ENCODE measurements at places on chromosomes 1 and 21.

GRCh38 chr1:180946541-180947498 lies 34.1 kb downstream of the KIAA1614 start:
- no peaks in the 10 kb centered on the region for H3K27me3 ChIP-seq
- DNase-seq: no peak
- no peaks in the 10 kb centered on the region for H3K36me3 ChIP-seq
- H3K4me1 ChIP-seq: no peaks in the 10 kb centered on the region
- H3K4me3 ChIP-seq: no peak overlapping the region

DNA sequence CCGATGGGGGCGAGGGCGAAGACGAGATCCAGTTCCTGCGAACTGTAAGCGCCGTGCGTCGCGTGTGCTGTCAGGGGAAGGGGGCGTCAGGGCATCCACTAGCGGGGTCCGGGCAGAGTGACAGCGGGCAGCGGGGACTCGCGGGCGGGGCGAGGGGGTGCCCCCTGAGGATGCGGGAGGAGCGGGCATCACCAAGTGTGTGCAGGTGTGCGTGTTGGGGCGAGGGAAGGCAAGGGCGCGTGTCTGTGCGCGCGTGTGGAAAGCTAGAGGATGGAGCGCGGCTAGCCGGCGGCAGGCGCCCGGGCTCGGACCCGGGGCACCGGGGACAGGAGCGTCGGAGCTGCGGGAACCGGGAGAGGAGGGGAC lies 525 bp downstream of the RYR2 start:
- H3K27me3 ChIP-seq: peaks cover 3% of the 10 kb centered on the region
- no peak overlapping the region for H3K27ac ChIP-seq
- no peaks in the 10 kb centered on the region for H3K36me3 ChIP-seq
- DNase-seq: no peak
- H3K4me3 ChIP-seq: no peak overlapping the region

DNA sequence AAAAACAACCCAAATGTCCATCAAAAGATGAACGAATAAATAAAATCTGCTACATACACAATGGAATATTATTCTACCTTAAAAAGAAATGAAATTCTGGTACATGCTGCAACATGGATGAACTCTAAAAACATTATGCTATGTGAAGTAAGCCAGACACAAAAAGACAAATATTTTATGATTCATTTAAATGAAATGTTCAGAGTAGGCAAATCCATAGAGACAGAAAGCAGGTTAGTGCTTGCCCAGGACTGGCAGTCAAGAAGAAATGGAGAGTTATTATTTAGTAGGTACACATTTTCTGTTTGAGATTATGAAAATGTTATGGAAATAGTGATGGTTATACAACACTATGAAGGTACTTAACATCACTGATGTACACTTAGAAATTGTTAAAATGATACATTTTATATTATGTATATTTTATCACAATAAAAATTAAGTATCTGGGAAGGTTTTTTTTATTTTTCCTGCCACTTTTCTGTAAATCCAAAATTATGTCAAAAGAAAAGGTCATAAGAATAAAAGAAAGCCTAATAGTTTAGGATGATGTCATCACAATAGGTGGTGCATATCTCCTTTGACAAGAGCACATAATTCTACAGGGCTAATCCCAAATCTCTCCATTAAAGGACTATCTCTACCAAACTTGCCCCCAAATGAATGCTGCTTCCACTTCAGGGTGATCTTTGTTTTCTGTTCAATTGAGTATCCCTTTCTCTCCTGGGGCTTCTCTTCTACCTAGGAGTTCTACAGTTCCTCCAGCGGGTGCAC lies 40.2 kb upstream of the FCER1A start:
- H3K27ac ChIP-seq: no peak overlapping the region
- no peak for DNase-seq
- no peak overlapping the region for H3K4me3 ChIP-seq
- H3K4me1 ChIP-seq: no peaks in the 10 kb centered on the region

- H3K4me3 ChIP-seq: no peak overlapping the region
- peaks cover 12% of the 10 kb centered on the region for H3K4me1 ChIP-seq
- H3K27ac ChIP-seq: no peak overlapping the region
- H3K27me3 ChIP-seq: no peaks in the 10 kb centered on the region
- H3K36me3 ChIP-seq: no peaks in the 10 kb centered on the region
Measured at GRCh38 chr1:5374192-5374591, 618.0 kb downstream of the NPHP4 start.

- H3K36me3 ChIP-seq: no peaks in the 10 kb centered on the region
- DNase-seq: peak; percentile 54
- no peak overlapping the region for H3K27ac ChIP-seq
- H3K4me3 ChIP-seq: peak overlapping the region; percentile 9
- peaks cover 40% of the 10 kb centered on the region for H3K4me1 ChIP-seq
- peaks cover 38% of the 10 kb centered on the region for H3K27me3 ChIP-seq
Measured at GRCh38 chr1:6423321-6423999, 1.1 kb upstream of the ESPN start.

GRCh38 chr1:151641229-151641628 lies 29.4 kb downstream of the SNX27 start:
- peaks cover 5% of the 10 kb centered on the region for H3K4me1 ChIP-seq
- DNase-seq: no peak
- no peaks in the 10 kb centered on the region for H3K27me3 ChIP-seq
- no peak overlapping the region for H3K4me3 ChIP-seq
- H3K27ac ChIP-seq: no peak overlapping the region

DNA sequence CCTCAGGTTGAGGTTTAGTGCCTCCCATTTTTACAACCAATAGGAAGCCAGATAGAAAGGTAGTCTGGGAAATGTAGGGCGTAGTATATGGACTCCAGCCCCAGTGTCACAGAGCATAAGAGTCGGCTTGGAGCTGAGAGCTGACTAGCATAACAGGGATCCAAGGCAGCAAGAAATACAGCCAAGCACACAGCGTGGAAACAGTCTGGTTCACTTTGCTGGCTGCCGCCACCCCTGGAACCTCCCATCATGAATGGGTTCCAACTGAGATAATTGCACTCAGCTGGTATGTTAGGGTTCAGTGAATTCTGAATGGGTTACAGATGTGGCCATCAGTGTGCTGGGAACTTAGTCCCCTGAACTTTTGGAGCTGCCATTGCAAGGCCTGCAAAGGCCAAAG lies 76.7 kb upstream of the GPR88 start:
- no peaks in the 10 kb centered on the region for H3K27me3 ChIP-seq
- H3K36me3 ChIP-seq: peaks cover 44% of the 10 kb centered on the region
- H3K27ac ChIP-seq: peak overlapping the region; percentile 7
- H3K4me3 ChIP-seq: no peak overlapping the region

DNA sequence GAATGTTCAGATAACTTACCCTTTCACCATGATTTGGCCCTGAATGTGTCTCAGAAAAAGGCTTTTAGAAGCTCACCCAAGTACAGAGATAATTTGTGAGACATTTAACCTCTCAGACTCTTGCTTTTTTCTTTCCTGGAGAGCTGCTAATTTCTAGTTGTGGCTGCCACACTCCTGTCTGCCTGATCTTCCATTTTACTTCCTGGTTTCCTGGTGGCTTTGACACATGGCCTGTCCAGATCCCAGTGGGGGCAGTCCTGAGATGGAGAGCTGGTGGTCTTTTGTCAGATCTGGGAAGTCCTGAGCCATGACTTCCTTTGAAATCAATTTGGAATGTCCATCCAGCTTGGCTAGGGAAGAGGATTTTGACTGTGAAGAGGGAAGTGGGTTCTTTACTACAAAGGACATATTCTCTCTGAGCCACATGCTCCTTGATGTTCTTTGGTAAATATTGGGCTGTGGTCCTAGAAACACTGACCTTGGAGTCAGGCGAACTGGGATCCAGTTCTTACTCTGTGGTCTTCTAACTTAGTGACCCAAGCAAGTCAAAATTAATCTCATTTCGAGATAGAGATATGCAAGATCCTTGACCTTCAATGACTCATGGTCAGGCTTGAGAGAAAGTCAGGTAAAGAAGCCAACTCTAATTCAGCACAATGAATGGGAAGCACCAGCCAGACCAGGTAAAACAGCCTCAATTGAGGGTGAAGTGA lies 78.0 kb upstream of the HSD17B7 start:
- no peaks in the 10 kb centered on the region for H3K36me3 ChIP-seq
- no peak for DNase-seq
- no peaks in the 10 kb centered on the region for H3K4me1 ChIP-seq

- H3K27me3 ChIP-seq: no peaks in the 10 kb centered on the region
- DNase-seq: no peak
- no peaks in the 10 kb centered on the region for H3K36me3 ChIP-seq
- H3K27ac ChIP-seq: no peak overlapping the region
- H3K4me3 ChIP-seq: no peak overlapping the region
Measured at GRCh38 chr1:41618066-41618825, 133.8 kb upstream of the EDN2 start.

- no peak for DNase-seq
- no peak overlapping the region for H3K27ac ChIP-seq
Measured at GRCh38 chr1:205693421-205693991, 13.2 kb upstream of the SLC45A3 start.

DNA sequence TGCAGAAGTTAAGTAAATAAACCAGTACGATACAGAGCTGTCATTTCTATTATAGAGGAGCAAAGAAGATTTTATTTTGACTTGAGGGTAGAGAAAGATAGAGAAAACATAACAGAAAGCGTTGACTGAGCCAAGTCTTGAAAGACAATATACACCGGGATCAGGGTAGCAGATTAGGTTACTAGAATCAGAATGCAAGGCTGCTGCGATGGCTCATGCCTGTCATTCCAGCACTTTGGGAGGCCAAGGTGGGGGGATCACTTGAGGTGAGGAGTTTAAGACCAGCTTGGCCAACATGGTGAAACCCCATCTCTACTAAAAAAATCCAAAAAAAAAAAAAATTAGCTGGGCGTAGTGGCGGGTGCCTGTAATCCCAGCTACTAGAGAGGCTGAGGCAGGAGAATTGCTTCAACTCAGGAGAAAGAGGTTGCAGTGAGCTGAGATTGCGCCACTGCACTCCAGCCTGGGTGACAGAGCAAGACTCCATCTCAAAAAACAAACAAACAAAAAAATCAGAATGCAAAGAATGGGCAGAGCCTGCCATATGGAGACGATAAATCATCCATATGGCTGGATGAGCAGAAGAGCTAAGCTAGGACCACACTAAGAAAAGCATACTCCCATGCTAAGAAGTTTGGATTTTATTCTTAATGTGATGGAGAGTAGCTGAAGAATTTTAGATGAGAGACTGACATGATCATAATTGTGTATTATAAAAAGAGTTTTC lies 9.9 kb upstream of the ABCD3 start:
- H3K36me3 ChIP-seq: no peaks in the 10 kb centered on the region
- H3K27ac ChIP-seq: no peak overlapping the region
- DNase-seq: no peak
- H3K4me1 ChIP-seq: no peaks in the 10 kb centered on the region
- no peak overlapping the region for H3K4me3 ChIP-seq
- no peaks in the 10 kb centered on the region for H3K27me3 ChIP-seq

DNA sequence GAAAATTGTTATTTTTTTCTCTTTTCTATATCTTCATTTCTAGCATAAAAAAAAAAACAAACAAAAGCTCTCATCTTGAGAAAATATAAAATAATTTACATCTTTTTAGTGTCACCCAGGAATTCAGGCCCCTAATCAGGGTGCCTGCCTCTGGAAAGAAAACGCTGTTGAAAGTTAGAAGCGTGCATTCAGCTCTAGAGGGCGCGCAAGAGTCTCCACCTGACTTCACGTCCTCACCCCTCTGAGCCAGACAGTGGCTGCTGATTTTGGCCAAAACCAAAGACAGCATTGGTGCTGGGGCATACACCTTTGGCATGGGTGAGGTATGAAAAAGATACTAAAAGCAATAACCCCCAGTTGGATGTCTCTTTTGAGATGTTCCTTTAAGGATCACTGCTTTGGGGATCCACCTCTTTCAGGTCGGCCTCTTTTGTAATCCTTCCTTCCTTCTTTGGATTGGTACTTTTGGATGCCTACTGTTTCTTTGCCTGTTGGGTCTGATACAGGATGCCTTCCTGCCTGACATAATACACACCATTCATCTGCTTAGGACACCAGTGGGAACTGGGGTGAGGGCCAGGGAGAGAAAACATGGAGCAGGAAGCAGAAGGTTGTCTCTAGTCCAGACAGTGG lies 77.6 kb upstream of the CHRM3 start:
- DNase-seq: no peak
- H3K4me3 ChIP-seq: no peak overlapping the region
- no peaks in the 10 kb centered on the region for H3K4me1 ChIP-seq

DNA sequence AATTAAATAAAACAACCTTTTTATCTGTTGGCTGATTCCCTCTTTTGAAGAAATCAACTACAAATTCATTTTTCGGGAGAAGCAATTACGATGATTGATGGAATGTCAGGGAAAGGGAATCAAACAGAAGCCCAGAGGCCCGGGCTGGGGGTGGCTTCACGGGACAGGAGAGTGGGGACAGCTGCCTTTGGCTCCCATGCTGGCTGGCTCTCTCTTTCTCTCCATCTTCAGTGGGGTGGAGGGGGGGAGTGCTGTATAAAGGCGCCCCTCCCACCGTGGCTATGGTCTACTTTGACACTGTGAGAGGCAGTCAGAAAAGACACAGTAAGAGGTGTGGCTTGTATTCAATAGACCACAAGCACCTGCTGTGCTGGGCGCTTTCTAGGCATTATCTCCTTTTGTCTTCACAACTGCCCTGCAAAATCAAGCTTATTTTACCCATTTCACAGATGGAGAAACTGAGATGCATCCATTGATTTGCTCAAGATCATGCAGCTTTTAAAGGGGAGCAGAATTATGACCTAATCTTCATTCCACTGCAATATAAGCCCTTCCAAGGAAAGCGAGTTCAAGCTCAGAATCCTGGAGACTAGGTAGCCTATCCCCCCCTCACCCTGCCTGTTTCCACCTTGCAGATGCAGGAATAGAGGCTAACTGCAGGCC lies 92.9 kb downstream of the GRIK3 start:
- H3K36me3 ChIP-seq: no peaks in the 10 kb centered on the region
- H3K27me3 ChIP-seq: no peaks in the 10 kb centered on the region
- no peak for DNase-seq

- H3K36me3 ChIP-seq: no peaks in the 10 kb centered on the region
- H3K27me3 ChIP-seq: peaks cover 6% of the 10 kb centered on the region
- DNase-seq: no peak
- no peak overlapping the region for H3K27ac ChIP-seq
Measured at GRCh38 chr1:185853739-185854138, 119.5 kb downstream of the HMCN1 start.

DNA sequence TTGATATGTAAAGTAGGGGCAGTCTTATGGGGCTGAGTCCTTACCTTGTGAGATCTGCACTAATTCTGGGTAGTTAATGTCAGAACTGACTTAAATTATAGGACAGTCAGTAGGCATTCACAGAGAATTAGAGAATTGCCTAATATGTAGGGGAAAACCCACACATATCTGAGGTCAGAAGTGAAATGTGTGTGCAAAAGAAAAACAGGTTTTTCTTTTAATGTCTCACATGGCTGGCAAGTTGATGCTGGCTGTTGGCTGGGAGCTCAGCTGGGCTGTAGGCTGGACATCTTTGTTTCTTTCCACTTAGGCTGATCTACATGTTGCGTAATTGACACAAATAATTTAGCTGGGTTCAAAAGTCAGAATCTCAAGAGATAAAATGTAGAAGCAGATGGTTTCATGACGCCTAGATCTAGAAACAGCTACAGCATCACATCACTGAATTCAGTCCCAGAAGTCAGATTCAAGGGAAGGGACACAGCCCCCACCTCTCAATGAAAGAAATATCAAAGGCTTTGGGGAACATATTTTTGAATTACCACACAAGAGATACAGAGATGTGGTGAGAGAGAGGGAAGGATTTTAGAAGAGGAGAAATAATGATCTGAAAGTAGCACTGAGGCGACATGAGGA lies 98.9 kb downstream of the TNFSF18 start:
- DNase-seq: no peak
- H3K27me3 ChIP-seq: no peaks in the 10 kb centered on the region
- peaks cover 4% of the 10 kb centered on the region for H3K4me1 ChIP-seq
- no peak overlapping the region for H3K4me3 ChIP-seq

- H3K36me3 ChIP-seq: no peaks in the 10 kb centered on the region
- peaks cover 33% of the 10 kb centered on the region for H3K4me1 ChIP-seq
- H3K27me3 ChIP-seq: no peaks in the 10 kb centered on the region
- no peak overlapping the region for H3K4me3 ChIP-seq
Measured at GRCh38 chr1:31954607-31955283, 16.6 kb upstream of the PTP4A2 start.
